Activated CD8-positive, alpha-beta memory T cell treated with anti-CD3 and anti-CD28 coated beads for 24 hours (primary cell): ENCODE measurements at places on chromosomes 2 and 18.

DNA sequence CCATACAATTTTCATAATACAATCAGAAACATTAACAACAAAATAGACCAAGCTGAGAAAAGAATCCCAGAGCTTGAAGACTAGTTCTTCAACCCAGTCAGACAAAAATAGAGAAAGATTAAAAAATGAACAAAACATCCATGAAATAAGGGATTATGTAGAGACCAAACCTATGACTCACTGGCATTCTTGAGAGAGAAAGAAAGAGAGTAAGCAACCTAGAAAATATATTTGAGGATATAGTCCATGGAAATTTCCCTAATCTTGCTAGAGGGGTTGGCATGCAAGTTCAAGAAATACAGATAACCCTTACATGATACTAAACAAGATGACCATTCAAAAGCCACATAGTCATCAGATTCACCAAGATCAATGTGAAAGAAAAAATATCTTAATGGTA is 281.7 kb downstream of the CCDC85A start:
- DNase-seq = no peak

- no peak for DNase-seq
Measured at GRCh38 chr2:105403241-105403782, 4.5 kb upstream of the FHL2 start.

- DNase-seq = peak; percentile 84
Measured at GRCh38 chr2:218396688-218397462, 2.8 kb upstream of the CTDSP1 start.

DNA sequence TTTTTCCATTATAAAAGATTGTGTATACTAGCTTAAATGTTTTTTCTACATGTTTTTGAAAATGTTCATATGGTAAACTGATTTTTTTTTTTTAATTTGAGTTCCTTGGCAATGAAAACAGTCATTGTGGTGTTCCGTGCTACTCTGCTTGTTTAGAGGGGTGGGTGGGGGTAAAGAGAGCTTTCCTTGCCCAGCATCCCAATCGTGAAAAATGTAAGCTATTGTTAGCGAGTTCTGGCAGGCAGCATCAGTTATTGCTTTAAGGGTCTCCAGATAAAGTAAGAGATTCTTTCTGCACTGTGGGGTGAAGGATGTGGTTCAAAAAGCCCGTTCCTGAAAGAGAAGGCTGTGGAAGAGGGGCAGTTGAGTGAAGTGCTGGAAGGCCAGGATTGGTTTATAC is 118.4 kb downstream of the TANC1 start:
- DNase-seq = no peak

- no peak for DNase-seq
Measured at GRCh38 chr2:175847128-175847527, 154.9 kb downstream of the LNPK start.

GRCh38 chr2:209942426-209942825 is 60.0 kb upstream of the RPE start:
- no peak for DNase-seq

GRCh38 chr2:42569116-42569711 is 782 bp downstream of the MTA3 start:
- no peak for DNase-seq

- DNase-seq = no peak
Measured at GRCh38 chr2:214896274-214896673, 86.8 kb upstream of the BARD1 start.

GRCh38 chr2:234805836-234806235 is 146.0 kb upstream of the SH3BP4 start:
- no peak for DNase-seq

DNA sequence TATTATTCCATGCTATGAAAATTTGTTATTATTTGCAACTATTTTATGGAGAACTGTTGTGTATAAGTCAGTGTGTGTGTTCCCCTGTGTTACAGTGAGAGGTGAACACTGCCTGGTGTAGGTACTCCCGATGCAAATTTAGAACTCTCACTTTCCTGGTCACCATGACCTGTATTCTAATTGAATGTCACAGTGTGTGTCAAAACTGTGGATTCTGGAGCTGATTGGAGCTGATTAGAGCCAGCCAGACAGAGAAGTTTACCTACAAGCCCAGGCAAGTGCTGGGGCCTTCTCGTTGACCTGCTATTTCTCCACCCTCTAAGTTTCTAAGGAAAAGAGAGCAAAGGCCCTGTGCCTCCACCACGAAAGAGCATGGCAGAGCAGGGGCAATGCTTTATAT is 216.0 kb downstream of the NYAP2 start:
- no peak for DNase-seq

DNA sequence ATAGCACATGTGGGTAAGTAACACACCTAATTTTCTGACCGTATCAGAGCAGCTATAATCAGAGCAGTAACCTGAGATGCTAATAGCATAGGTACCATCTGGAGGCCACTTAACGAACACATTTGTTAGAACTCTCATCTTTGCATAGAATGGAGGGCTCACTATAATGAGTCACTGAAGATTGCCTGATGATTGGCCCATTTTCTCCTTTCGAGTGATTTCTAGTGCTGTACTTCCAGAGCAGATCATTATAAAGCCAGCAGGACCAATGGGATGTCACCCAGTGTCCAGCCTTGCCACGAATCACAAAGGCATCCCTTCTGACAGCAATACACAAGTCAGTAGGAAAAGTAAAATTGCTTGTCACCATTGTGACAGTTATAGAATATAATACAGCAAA is 81.7 kb upstream of the REV1 start:
- no peak for DNase-seq

DNA sequence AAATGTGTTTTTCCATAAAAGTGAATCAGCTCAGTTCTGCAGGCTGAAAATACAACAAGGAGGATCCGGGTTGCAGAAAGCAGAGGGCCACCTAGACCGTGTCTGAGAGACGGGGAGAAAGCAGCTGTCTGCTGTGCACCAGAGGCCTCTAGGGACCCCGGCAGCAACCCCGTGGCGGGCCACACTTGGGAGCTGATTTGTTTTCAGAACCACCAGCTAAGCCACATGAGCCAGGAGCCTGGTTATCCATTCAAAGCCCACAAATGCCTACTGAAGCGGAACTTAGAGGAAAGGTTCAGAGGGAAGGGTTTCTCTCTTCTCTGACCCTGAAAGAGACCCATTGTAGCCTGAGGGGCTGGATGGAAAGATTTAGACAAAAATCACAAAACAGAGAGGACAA is 28.4 kb upstream of the ID2 start:
- DNase-seq = no peak

- DNase-seq = no peak
Measured at GRCh38 chr2:14428056-14428455, 204.5 kb upstream of the LRATD1 start.

GRCh38 chr18:38807915-38808314 is 1242.3 kb upstream of the CELF4 start:
- no peak for DNase-seq
